ENCODE measurements at places on chromosomes 5 and 9.

DNA sequence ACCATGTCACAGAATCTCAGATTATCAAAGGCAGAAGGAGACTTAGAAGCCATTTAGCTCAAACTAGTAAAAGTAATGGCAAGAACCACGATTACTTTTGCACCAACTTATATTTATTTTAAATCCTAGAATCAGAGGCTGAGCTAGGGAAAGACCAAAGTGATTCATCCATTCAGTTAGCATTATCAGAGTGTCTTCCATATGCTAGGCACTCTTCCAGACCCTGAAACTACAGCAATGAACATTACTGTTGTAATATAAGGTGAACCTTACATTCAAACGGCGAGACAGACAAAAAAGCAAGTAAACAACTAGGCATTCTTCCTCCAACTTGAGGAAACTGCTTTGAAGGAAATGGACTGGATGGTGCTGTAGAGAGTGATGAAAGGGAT, 7.9 kb downstream of the PDE6A start:
- DNase-seq: no peak

- DNase-seq: no peak
Observed at GRCh38 chr5:148924817-148925216, 98.4 kb downstream of the ADRB2 start.

GRCh38 chr9:37520641-37521040, 34.9 kb downstream of the POLR1E start:
- no peak for DNase-seq

DNA sequence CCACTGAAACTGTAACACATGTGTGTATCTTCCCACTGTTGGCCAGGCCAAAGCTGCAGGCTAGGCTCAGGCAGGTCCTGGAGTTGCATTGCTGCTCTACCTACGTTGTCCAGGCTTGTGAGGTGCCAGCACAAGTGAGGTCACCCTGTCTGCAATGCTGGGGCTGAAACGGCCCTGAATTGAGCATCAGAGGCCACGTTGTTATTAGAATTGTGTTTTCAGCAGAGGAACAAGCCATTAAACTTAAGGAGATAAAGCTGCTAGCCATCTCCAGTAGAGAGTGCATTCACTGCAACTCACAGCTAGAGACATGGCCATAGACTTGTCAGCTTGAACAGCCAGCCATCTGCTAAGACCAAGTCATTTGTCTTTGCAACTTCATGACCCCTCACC, 191.8 kb downstream of the SEMA6A start:
- DNase-seq: no peak

- no peak for DNase-seq
Observed at GRCh38 chr9:79829566-79830302, 258.0 kb downstream of the TLE4 start.

GRCh38 chr9:94083384-94083783, 880 bp upstream of the PTPDC1 start:
- no peak for DNase-seq

DNA sequence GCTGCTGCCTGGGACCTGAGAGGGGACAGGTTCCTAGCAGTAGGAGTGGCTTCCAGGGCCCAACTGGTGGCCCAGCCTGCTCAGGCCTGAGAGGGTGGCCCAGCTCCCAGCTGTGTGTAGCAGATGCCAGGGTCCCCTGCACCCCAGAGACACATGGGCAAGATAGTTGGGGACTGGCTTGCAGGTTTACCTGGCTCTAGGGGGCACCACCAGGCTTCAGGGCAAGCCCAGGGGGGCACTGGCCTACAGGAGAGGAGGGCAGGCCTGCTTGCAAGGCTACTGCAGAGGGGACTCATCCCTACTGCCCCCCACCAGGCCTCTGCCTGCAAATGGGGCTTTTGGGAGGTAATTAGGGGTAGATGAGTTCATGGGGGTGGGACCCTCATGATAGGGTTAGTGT, 123.3 kb downstream of the ZNF354C start:
- no peak for DNase-seq

DNA sequence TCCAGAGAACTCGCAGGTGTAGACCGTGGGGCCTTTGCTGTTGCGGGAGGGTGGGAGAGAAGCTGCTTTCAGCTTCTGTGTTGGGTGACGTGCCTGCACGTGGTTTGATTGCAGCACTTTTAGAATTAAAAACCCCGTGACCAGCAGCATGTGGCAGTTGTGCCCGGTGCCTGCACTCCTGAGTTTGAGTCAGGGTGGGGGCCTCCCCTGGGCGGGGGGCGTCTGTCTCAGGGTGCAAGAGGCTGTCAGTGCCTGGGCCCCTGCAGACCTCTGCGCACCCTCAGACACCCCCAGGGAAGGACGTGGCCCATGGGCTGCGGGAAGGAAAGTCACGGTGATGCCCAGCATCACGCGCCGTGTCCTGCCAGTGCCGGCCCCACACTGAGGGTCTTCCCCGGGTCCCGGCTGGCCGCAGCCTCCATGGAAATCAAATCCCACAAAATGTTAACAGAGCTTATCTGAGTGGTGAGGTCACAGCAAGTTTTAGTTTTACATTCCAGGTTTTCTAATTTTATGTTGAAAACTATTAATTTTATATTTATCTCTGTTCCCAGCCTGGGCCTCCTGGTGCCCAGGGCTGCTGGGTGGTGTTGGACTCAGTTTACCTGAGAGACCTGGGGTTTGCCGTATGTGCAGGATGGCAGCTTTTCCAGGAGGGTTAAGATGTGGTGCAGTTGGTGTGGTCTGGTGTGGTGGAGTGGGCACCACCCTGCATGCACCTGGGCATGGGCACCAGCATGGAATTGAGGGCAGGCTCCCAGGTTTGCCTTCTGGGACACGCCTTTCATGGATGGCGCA, 33.3 kb downstream of the AHRR start:
- no peak for DNase-seq

DNA sequence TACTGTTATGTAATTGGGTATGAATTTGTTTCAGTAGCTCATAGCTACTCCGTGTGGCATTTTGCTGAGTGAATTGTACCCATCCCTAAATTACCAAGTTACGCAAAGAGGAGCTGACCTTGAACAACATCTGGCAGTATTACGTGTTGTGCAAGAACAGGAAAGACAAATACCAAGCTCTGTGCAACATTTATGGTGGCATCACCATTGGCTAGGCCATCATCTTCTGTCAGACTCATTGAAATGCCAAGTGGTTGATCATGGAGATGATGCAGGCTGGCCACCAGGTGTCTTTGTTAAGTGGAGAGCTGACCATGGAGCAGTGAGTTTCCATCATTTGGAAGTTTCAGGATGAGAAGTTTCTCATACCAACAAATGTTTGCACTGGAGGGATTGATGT, 15.0 kb downstream of the ZSWIM6 start:
- no peak for DNase-seq

- no peak for DNase-seq
Observed at GRCh38 chr9:21831841-21832509, 29.5 kb downstream of the MTAP start.

DNA sequence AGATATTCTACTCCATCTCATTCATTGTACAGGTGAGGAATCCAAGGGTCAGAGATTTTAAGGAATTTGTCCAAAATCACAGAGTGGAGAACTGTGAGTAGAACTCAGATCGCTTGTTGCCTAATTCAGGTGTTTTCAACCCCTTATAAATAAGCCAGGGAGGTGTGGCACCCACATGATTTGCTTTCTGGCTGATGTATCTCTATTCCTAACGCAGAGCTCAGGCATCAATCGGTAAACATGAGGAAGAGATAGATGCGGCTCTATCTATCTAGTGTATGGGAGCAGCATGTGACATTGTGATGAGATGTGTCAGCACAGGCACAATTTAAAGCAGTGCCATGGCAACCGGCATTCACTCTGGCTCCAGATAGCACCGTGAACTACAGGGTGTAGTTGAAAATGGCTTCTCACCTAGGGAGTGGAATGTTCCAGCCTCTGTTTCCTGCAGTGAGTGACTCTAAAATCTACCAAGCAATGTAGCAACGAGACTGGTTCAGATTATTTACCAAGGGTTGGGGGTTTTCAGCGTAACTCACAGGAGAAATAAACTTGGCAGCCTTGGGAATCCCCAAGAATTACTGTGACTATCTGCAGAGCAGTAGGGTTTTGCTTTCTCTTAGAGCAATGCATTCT, 53.4 kb upstream of the SUB1 start:
- no peak for DNase-seq

DNA sequence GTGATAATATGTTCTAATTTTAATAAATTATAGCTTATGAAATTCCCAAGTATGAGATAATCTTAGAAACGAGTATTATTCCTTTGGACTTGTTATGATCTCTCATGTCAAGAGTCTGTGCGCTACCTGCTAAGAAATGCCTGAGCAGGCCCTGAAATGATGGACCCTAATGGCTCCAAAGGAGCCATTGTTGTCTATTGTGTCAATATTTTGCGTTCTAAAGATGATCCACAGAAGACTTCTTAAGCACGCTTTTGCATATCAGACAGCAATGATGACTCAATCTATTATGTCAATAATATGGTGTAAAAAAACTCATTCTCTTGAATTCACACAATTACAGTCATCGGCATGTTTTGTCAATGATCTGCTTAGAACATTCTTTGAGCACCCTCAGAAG, 306.1 kb downstream of the KIAA0825 start:
- DNase-seq: no peak

GRCh38 chr5:100496296-100496695, 38.9 kb upstream of the FAM174A start:
- DNase-seq: no peak

DNA sequence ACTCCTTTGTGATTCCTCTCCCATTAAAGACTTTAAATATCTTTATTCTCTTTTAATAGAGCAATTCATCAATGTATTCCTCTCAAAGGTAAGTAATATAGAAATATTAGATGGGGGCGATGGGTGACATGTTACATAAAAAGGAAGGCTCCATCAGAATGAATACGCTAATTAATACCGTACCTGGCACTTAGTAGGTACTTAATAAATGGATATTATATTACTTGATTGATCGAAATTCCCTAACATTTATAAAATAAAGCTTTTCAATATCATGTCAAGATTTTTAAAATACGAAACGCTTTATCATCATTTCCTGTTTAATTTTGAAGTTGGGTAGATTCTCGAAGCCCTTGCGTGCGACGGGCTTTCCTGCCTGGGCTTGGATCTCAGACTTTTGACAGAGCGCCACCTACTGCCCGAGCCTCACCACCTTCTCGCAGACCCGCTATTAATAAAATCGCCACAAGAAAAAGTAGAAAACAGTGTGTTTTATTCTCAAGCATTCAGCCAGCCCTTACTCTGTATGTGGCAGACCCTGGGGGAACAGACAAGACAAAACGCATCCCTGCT, 99.4 kb downstream of the C5orf15 start:
- DNase-seq: peak; percentile 53

DNA sequence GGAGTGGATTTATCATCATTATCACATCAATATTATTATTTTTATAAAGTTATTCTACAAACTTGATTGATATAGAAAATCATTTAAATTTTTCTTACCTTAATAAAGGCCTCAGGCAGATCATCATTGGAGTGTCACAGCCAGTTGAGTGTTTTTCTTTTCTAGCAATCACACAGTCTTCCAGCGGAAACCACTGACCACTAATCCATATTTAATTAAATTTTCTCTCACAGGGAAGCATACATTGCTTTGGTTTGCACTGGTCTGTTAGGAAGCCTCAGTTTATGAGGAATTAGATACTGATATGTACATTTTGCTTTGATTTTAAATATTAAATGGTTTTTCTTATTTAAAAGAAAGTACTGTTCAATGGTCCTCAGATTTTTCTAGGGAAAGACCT, 6.7 kb downstream of the SPZ1 start:
- no peak for DNase-seq

Data from gastrocnemius medialis (tissue), 4 donors.